ENCODE measurements at places on chromosomes 3 and 15.

- DNase-seq: no peak
Measured at GRCh38 chr3:71942432-71943187, 157.7 kb upstream of the PROK2 start.

GRCh38 chr15:68158046-68158628, 47.0 kb downstream of the CALML4 start:
- no peak for DNase-seq

GRCh38 chr3:9247361-9247940, 2.0 kb downstream of the SRGAP3 start:
- no peak for DNase-seq

GRCh38 chr3:194667363-194667762, 4.6 kb downstream of the LSG1 start:
- no peak for DNase-seq

GRCh38 chr3:27483117-27484014, 818 bp downstream of the SLC4A7 start:
- peak; percentile 31 for DNase-seq

DNA sequence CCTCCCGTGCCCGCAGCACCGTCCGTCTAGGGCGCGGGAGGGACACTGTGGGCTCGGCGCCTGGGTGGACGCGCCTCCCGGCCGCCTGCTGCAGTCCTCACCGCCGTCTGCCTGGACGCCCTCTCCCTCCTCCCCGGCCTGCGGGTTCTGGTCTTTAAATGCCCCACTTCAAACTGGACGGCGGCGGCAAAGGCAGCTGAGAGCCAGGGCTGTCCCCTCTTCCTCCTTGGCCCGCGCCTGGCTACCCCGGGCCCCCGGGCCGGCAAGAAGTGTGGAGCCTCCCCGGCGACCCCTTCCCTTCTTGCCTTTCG, 426 bp downstream of the CBLB start:
- no peak for DNase-seq

DNA sequence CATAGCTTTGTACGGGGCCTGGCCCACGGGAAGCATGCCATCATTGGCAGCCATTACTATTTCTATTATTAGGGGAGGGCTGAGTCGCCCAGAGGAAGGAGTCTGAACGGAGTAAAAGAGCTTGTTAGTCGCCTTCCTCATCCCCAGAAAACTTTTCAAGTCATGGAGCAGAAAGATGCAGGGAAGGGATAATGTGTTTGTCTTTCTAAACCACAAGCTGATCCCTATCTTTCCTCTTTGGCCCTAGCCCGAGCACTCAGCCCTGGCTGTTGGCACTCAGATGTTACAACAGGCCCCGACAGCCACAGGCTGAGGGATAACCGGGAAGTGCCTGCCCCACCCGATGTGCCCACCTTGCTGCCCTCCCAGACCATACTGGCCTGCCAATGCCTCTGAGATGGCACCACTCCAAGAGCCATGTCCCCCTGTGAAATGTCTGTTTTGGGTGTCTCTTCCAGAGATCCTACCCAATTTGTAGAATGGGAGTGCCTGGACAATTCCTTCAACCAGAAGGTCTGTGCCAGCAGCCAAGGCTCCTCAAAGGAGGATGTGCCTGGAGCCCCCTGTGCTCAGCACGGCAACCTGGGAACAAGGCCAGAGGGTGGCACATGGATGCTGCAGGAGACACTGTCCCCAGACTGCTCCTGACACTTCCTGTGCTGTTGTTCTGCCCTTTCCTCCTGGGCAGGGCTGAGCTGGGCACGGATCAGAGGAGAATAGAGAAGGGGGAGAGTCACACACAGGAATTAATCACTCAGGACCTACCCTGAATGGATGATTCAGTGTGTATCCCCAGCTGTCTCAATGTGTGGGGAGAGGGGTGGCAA, 10.8 kb downstream of the PAK6 start:
- DNase-seq: no peak
